ENCODE measurements at places on chromosomes 7 and 10.

DNA sequence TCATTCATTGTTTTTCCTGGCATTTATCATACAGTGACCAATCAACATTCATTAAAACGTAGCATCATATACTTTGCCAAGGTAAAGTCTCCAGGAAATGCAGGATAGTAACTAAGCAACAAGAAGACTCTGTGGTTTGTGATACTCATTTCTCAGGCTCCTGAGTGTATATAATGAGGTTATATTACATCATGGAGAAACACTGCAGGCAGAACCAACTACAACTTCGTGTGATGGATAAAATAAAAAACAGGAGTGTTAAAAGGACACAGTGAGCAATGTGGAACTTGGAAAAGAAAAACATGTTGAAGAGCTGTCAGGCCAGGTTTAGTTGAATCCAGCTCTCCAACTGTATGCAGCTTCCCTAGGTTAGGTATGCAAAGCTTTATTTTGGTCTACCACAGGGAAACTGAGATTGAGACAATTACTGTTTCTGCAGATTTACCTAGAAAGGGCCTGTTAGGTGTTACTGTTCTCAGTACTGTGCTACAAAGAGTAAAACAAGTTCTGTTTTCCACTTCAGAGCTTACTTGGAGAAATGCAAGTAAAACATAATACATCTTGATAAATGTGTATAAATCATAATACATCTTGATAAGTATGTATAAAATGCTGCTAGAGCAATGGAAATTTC, 7.8 kb upstream of the CCNY start:
- DNase-seq, result peak; percentile 92

DNA sequence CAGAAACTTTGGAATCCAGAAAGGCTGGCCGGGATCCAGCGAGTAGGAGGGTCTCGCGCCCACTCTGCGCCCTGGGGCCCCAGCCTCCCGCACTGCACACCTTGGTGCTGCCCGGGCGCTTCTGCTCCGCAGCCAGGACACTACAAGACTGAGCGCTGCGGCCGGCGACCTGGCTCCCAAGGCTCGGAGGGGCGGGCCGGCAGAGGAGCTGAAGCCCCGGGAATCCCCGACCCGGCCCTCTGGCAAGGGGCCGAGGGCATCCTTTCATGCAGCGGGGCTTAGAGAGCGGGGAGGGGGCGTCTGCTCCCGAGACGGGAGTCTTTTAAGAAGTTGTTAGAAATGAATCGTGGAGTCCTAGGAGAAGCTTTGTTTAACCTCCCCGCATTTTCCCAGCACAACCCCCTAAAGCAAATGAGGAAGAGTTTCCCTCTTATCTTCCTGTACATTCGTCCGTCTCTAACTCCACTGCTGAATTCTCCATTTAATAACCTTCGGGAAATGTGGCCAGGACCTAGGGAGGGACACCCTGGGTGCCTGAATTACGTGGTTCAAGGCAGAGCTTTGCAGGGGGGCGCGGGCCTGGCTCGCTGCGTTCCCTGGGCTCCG, 1.1 kb downstream of the VWC2 start:
- DNase-seq, result no peak

DNA sequence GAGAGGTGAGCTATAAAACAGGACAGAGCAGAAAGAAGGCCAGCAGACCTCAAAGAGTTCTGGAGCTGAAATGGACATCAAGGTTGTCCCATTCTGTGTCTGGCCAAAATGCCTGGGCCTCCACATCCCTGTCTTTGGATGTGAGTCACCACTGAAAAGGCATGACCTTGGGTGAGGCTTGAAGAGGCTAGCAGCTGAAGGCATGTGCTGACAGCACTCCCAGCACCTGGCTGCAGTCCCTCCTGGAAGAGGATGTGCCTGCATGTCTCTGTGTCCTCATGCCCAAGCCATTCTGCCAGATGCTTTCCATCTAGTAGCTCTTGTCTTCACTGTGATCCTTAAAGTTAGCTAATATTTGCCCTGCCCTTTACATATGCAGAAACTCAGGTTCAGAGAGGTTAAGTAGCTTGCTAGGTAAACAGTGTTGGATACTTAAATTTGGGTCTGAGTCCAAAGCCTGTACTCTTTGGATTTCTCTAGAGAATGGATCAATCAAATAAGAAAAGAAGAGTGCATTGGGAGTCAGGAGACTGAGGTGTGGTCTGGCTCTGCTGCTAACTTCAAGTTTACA, 35.8 kb downstream of the HECW1 start:
- DNase-seq, result peak; percentile 7

- DNase-seq, result no peak
Measured at GRCh38 chr10:3142146-3142875, 30.3 kb downstream of the PITRM1 start.

- DNase-seq, result no peak
Measured at GRCh38 chr10:124129471-124129870, 36.1 kb upstream of the CHST15 start.

DNA sequence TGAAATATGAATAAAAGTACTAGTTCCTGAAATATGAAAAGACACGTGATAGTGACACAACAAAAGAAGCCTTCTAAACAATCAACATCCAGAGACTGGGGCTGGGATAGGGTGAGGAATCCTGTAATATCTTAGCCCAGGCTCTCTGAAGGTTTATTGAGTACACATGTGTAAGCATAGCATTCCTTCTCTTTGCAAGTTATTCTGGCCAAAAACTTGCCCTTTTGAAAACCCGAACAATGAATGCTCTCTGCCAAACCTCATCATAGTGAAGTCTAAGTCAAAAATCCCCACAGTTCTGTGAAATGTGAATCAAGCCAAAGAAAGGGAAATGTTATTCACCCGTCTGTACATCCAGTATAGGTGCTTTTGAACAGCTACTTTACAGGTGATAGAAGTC, 11.6 kb downstream of the SEMA3D start:
- DNase-seq, result no peak

DNA sequence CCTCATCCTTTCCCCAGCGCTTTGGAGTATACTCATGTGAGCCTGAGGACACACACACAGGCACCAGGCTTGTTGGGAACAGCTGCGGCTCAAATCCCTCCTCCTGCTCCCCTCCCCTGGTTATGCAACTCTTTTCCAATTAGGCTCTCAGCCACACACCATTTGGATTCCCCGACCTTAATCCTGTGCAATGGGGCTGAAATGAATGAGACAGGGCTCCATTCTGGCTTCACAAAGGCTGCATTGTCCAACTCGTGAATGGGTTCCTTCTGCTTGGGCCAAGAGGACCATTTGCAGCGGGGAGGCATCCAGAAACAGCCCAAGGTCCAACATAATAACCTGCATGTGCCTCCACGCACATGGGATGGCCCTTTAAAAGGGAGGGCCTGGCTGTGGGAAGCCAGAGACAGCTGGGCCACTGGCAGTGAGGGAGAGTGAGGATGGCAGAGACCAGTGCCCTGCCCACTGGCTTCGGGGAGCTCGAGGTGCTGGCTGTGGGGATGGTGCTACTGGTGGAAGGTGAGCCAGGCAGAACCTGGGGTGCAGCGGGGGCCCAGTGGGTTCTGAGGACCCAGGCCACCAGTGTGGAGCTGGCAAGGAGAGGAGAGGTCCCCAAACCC, at the start of gene RGR:
Gene RGR, plus strand, starts transcription at position 403 of the 620 bp plus-strand sequence. Its CDS starts 38 bp downstream, at position 441.
- DNase-seq, result no peak

- no peak for DNase-seq
Measured at GRCh38 chr10:109902992-109903947, 20.0 kb downstream of the XPNPEP1 start.

DNA sequence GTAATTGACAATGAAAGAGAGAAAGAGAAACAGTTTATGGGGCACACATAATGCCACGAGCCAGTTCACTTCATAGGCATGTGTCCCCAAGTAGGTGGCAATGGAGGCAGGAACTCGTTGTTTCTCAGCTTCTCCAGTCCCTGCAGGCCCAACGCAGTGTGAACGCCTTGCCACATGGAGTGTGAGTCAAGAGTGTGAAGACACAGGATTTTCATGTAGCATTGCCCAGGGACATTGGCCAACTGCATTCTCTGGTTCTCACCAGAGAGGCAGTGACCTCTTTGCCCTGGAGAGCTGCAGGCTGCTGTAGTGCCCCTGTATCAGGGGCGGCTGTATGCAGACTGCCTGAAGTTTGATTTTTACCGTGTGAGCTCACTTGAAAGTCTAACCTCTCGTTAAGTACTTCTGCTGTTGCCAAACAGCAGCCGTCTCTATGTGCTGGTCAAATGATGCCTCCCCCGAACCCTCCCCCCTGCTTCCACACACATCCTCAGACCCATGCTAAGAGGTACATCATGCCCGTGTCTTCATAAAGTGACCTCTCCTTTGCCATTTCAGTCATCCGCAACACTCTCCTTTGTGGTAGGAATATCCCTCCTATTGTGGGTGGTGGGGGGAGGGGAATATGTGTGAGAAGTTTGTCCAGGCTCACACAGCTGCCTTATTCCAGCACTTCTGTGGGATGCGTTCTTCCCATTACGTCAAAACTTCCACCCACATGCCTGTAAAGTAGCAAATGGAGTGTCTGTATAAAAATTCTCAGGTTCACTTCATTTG, 12.7 kb downstream of the LRRC18 start:
- no peak for DNase-seq

GRCh38 chr10:71218651-71219050, 6.3 kb downstream of the UNC5B start:
- no peak for DNase-seq

- no peak for DNase-seq
Measured at GRCh38 chr10:18378766-18379165, 238.5 kb downstream of the CACNB2 start.

DNA sequence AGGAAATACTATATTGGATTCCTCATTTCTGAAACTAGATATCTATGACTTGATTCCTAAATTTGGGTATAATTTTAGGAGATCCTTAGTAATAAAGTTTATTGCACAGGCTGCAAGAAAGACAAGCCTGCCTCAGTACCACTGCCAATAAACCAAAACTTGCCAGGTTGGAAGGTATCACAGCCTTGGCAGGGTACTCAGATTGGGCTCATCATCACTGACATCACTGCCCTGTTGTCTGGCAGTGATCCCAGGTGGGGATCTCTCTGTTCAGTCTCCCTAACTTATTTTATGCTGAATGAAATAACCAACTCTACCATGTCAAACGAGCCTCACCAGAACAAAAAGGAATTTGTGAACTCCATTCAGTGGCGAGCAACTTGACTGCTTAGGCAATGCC, 18.8 kb downstream of the FIGNL1 start:
- DNase-seq, result no peak

- DNase-seq, result peak; percentile 78
Measured at GRCh38 chr10:77391605-77392235, 245.9 kb downstream of the KCNMA1 start.

GRCh38 chr7:131483586-131483985, 72.8 kb downstream of the PODXL start:
- no peak for DNase-seq

DNA sequence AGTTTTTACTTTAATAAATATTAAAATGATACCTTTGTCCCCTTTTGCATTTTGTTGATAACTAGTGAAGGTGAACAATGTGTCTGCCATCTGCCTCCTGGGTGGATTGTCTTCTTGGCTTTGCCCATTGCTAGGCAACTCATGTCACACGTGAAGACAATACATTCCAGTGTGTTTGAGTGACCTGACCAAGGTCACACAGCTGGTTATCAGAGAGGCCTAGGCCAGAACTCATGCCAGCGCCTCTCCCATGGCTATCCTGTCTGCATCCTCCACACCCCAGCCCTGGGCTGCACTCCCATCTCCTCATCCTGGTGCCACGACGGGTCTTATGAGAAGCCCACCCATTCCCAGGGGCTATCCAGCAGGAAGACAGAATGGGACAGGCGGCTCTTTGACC, 108.7 kb downstream of the PLCE1 start:
- DNase-seq, result no peak

DNA sequence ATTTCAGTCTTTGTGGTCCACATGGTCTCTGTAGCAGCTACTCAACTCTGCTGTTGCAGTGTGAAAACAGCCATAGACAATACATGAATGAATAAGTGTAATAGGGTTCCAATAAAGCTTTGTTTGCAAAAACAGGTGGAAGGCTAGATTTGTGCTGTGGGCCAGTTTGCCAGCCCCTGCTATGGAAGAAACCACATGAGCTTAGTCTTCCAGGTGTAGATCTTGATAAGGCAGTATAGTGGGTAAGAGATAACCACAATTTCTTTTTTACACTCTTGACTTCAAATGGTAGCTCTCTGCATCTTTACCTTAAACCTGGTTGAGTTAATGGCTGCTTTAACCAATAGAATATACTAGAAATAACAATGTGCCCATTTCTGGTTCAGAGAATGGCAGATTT, 135.0 kb upstream of the PALS2 start:
- DNase-seq, result no peak

GRCh38 chr10:114479307-114479706, 75.0 kb upstream of the AFAP1L2 start:
- no peak for DNase-seq

GRCh38 chr10:62662486-62662885, 142.0 kb upstream of the ADO start:
- DNase-seq, result no peak

DNA sequence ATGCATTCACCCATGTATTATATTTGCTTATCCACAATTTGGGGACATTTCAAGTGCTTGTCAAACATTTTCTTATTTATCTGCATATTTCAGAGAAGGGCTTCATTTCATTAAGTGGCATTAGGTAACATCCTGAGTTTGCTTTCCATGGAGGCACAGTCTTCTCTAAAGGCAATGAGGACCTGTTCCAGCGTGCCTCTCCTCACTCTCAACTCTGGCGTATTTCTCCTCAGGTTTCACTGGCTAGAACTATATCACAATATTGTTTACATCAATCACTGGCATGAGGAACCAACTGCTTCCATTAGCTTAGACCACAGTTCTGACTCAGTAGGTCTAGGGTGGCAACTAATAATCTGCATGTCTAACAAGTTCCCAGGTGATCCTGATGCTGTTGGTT, 177.2 kb downstream of the TAX1BP1 start:
- no peak for DNase-seq

- DNase-seq, result no peak
Measured at GRCh38 chr7:150976529-150977381, 1.4 kb downstream of the KCNH2 start.

- DNase-seq, result no peak
Measured at GRCh38 chr7:156232931-156233705, 407.5 kb upstream of the RNF32 start.

DNA sequence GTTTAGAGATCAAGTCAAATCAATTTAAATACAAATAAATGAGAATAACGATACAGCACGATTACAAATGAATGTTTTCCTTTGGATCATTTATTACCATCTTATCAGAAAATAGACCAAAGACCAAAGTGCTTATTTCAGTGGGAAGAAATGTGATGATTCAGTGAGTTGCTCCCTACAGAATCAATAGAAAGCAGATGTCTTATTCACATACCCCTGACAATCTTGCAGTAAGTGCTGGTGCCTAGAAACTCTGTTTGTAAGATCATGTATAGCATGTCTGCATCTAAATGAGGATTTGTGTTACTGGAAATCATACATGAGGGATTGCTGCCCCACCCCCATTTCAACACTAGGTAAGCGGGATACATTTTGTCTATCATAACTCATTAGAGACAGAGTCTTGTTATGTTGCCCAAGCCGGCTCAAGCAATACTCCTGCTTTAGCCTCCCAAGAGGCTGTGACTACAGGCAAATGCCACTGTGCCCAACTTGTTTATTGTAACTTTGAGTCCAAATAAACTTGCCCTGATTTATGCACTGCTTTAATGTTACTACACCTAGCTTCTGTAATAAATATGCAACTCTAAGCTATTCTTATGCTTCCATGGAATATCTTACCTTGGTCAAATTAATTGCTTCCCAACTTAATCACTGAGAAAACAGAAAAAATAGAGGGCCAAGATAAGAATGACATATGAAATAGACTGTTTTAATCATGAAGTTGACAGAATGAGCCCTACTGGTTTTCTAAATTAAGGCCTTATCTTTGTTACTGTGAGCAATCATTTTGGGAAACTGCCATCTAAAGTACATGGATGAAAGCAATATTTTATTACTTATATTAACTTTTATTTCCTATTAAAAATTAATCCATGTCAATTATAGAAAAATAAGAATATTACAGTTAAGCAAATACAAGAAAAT, 82.5 kb downstream of the AHR start:
- DNase-seq, result no peak
